Muscle of leg (tissue), 16 donors: ENCODE measurements at places on chromosomes 3 and 15. TPM values are rescaled to one million over a fixed set of nuclear protein-coding genes. Genes with fewer than 3 reads are reported as not detected.

GRCh38 chr15:31088672-31089367 is 12.7 kb downstream of the TRPM1 start:
- H3K4me1 ChIP-seq: no peaks in the 10 kb centered on the region
- DNase-seq: no peak
- no peaks in the 10 kb centered on the region for H3K36me3 ChIP-seq
- H3K4me3 ChIP-seq: no peak overlapping the region
- H3K27ac ChIP-seq: no peak overlapping the region

DNA sequence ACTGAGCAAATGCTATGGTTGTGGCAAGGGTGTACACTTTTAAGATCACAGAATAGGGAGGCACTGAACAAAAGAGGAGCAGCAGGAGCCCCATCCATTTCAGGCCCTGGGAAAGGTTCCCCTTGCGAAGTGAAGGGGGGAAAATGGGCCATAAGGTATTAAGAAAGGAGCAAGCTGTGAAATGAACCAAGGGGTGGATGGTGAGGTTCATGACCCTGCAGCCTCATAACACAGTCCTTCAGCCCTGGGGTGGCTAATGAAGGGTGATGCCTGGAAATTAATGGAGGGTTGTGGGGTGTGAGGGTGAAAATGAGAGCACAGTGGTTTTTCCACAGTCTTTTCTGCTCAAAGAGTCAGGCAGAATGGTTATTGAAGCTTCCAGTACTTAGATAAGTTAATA is 150.1 kb downstream of the PDZRN3 start:
- no peak overlapping the region for H3K4me3 ChIP-seq
- H3K27ac ChIP-seq: no peak overlapping the region
- H3K27me3 ChIP-seq: no peaks in the 10 kb centered on the region
- H3K36me3 ChIP-seq: no peaks in the 10 kb centered on the region

DNA sequence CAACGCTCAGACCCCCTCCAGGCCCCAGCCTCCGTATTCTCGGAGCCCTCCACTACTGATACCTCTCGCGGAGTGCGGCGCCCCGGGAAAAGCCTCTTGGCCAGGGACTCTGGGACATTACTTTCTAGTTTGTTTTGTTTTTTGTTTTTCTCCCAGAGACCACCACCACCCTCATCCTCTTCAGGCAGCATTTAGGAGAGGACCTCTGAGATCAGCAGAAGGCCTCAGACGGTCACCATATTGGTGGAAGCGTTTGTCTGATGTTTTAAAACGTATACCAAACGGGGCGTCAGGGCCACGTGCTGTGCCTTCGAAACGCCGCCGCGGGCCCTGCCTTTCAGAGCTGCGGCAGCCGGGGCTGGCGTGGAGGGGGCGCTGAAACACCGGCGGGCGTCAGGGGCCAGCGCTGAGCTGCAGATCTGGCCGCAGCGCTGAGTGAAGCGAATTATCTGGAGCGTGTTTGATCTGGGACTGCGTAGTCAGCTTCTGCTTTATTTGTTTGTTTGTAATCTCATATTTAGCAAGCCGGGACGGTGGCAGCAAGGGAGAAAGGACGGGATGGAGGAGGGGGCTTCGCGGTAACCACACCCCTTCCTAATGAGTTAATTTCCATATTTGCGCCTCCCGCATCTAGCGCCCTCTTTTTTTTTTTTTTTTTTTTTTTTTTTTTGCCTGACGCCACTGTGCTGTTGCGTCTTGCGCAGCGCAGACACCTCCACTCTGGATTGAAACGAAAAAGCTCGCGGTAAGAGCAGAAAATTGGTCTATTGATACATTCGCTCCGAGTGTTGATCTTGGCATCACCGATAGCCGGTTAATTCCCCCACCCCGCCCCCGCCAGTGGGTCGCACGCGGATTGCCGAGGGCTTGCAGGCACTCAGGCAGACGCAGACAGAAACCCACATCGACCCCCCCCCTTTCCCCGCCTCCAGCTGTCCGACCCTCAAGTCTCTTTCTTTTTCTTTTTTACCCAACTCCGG is 14.9 kb downstream of the SOX2 start:
- no peaks in the 10 kb centered on the region for H3K36me3 ChIP-seq
- peak overlapping the region; percentile 21 for H3K4me3 ChIP-seq
- H3K27me3 ChIP-seq: peaks cover 81% of the 10 kb centered on the region
- no peak overlapping the region for H3K27ac ChIP-seq

- peak overlapping the region; percentile 45 for H3K27ac ChIP-seq
- H3K27me3 ChIP-seq: no peaks in the 10 kb centered on the region
- H3K36me3 ChIP-seq: no peaks in the 10 kb centered on the region
Measured at GRCh38 chr15:27182561-27183110, 211.7 kb downstream of the GABRG3 start.

DNA sequence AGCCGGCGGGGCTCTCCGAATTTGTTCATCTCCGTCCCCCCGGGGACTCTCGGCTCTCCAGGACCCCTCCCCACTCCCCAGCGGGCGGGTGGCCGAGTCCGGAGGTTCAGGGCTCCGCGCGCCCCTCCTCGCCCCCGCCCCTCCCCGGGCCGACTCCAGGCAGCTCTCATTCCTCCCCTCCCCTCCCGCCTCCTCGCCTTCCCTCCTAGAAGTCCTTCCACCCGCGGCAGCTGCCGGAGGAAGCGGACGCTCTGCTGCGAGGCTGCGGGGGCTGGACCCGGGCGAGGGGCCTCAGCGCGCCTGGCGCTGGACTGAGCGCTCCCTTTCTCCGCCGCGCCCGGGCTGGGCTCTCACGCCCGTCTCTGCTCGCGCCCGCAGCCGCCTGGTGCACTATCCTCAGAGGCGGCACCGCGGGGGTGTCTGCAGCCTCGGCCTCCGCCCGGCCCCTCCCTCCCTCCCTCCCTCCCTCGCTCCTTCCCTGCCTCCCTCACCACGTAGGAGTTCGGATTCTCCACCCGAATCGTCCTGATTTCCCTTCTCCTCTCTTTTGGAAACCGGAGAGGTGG is at the start of gene ROBO2:
TSS of gene ROBO2 (plus strand) at position 494 of the 566 bp plus-strand sequence. CDS start 687 bp downstream, outside the sequence.
- peak within 1 kb of the TSS; percentile 78 for H3K27ac ChIP-seq
- peak; percentile 87 for DNase-seq
- H3K27me3 ChIP-seq: peaks cover 24% of the 10 kb centered on the region

DNA sequence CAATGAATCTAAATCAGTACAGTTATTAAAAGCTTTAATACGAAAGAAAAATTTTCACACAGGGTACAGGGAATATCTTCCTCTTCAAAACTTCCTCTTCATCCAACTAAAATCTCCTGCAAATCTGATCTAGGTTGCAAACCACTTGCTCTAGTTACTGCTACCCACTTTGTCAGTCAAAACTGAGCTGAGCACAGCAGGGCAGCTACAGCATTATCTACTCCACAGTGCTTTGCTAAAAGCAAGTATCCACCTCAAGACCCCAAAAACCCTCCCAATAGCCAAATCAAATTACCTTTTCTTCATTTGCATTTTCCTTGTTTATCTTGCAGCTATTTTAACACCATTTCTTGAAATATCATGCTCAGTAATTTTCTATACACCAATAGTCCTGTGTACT is 14.7 kb downstream of the ZNF280D start:
- H3K36me3 ChIP-seq: peaks cover 2% of the 10 kb centered on the region
- H3K4me3 ChIP-seq: no peak overlapping the region
- no peaks in the 10 kb centered on the region for H3K27me3 ChIP-seq
- H3K27ac ChIP-seq: no peak overlapping the region
- H3K4me1 ChIP-seq: no peaks in the 10 kb centered on the region

GRCh38 chr3:190737446-190737845 is 125.0 kb downstream of the GMNC start:
- DNase-seq: no peak
- H3K4me3 ChIP-seq: no peak overlapping the region
- H3K27me3 ChIP-seq: no peaks in the 10 kb centered on the region
- no peak overlapping the region for H3K27ac ChIP-seq
- no peaks in the 10 kb centered on the region for H3K4me1 ChIP-seq

- H3K4me3 ChIP-seq: no peak overlapping the region
- peak overlapping the region; percentile 71 for H3K27ac ChIP-seq
- no peaks in the 10 kb centered on the region for H3K27me3 ChIP-seq
- DNase-seq: peak; percentile 89
- no peaks in the 10 kb centered on the region for H3K36me3 ChIP-seq
Measured at GRCh38 chr3:50163572-50164455, 8.7 kb downstream of the SEMA3F start.

- DNase-seq: no peak
- H3K4me3 ChIP-seq: no peak overlapping the region
- H3K36me3 ChIP-seq: no peaks in the 10 kb centered on the region
- H3K27ac ChIP-seq: no peak overlapping the region
- no peaks in the 10 kb centered on the region for H3K27me3 ChIP-seq
Measured at GRCh38 chr3:160949460-160949859, 155.7 kb downstream of the B3GALNT1 start.

DNA sequence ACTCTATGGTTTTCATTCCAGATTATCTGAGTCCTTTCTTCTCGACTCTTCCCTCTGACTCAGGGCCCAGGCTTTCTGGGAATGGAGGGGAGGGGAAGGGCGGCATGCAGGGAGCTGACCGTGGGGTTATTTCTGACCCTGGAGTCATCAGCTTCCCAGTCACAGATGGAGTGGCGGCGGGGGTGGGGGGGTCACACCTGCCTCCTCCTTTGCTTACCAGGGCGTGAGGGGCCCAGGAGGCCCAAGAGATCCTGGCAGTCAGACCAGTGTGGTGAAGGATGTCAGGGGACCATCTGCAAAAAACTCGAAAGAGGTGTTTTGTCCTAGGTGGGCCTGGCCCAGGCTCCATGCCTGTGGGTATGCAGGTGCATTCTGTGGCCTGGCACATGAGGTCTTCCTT is 996 bp upstream of the XIRP1 start:
- no peak overlapping the region for H3K4me3 ChIP-seq
- H3K36me3 ChIP-seq: peaks cover 10% of the 10 kb centered on the region
- DNase-seq: peak; percentile 74
- peaks cover 48% of the 10 kb centered on the region for H3K4me1 ChIP-seq

- no peaks in the 10 kb centered on the region for H3K36me3 ChIP-seq
- no peak for DNase-seq
- H3K27me3 ChIP-seq: no peaks in the 10 kb centered on the region
- H3K4me1 ChIP-seq: no peaks in the 10 kb centered on the region
- no peak overlapping the region for H3K4me3 ChIP-seq
Measured at GRCh38 chr3:115975353-115975752, 352.0 kb downstream of the GAP43 start.

- H3K4me1 ChIP-seq: no peaks in the 10 kb centered on the region
- no peak for DNase-seq
- no peaks in the 10 kb centered on the region for H3K36me3 ChIP-seq
- H3K27ac ChIP-seq: no peak overlapping the region
Measured at GRCh38 chr3:151431940-151432339, 28.9 kb downstream of the IGSF10 start.

DNA sequence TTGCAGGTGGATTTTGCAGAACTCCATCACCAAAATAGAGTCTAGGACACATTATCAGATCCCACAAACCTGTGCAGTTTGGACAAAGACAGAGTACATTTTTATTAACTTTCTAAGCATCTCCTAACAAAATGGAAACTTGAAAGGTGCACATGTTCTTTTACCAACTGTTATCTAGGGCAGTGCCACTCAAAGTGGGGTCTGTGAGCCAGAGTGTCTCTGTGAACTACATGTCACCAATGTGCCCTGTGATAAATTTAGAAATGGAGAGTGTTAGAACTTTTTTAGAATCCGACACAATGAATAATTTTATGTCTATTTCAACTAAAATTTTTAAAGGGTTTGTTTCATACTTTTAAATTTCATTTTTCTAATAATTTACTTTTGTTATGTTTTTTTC is 68.4 kb upstream of the TMC3 start:
- H3K27me3 ChIP-seq: no peaks in the 10 kb centered on the region
- H3K4me3 ChIP-seq: no peak overlapping the region
- DNase-seq: no peak
- no peaks in the 10 kb centered on the region for H3K4me1 ChIP-seq
- no peaks in the 10 kb centered on the region for H3K36me3 ChIP-seq
- no peak overlapping the region for H3K27ac ChIP-seq

The SNRPA1 gene
- 14.9 TPM for total RNA-seq

The ANKRD63 gene
- total RNA-seq: 0.22 TPM

The PARP15 gene
- 3.2 TPM for total RNA-seq
